ENCODE measurements at places on chromosomes 7 and 10. TPM values are rescaled to one million over a fixed set of nuclear protein-coding genes. Genes with fewer than 3 reads are reported as not detected.

Gene SLC4A2
- total RNA-seq, result 120 TPM

Gene SPACDR
- 0.44 TPM for total RNA-seq

Gene CUBN
- total RNA-seq, result 0.91 TPM

Gene KIF11
- total RNA-seq, result 0.31 TPM

Gene MRPL32
- 49.8 TPM for total RNA-seq

Gene TRAPPC14
- total RNA-seq, result 9.5 TPM

Gene PRSS58
- not detected for total RNA-seq

Gene RELN
- total RNA-seq, result 4.1 TPM

Gene GJD4
- total RNA-seq, result not detected

Gene CALCR
- total RNA-seq, result 0.28 TPM
